ENCODE measurements at places on chromosomes 6 and 20. TPM values are rescaled to one million over a fixed set of nuclear protein-coding genes. Genes with fewer than 3 reads are reported as not detected.

GRCh38 chr6:145517492-145517891 lies 217.8 kb downstream of the EPM2A start:
- no peak for DNase-seq
- no peaks in the 10 kb centered on the region for H3K36me3 ChIP-seq
- H3K27me3 ChIP-seq: no peaks in the 10 kb centered on the region
- no peak overlapping the region for H3K4me3 ChIP-seq

DNA sequence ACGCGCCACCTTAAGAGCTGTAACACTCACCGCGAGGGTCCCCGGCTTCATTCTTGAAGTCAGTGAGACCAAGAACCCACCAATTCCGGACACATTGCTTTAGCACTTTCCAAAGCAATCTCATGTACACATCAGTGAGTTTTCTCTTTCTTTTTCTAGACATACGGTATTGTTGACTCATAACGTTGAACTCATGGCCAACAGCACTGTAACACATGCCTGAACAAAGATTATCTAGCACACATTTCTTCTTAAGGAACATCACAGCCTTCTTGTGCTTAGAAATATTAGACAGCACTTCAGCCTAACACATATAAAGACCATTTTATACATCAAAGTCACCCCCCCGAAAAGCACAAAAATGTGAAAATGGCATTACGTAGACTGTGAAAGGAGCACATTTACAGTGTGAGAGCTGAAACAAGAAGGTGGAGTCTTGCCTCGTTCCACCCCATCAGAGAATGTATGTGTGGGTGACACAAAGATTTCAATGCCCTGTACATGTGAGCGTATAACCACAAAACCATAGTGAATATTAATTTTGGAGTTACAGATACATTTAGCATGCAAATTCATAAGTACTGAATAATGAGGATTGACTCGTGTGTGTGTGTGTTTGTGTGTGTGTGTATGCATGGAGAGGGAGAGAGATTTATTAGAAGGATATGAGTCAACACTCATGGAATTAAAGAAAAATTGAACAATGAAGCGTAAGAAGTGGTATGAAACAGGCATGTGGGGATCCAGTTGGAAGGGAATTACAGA lies 134.1 kb downstream of the FAM83B start:
- no peaks in the 10 kb centered on the region for H3K27me3 ChIP-seq
- no peaks in the 10 kb centered on the region for H3K4me1 ChIP-seq
- H3K4me3 ChIP-seq: no peak overlapping the region
- no peaks in the 10 kb centered on the region for H3K36me3 ChIP-seq
- no peak overlapping the region for H3K27ac ChIP-seq
- no peak for DNase-seq

GRCh38 chr20:47792021-47792618 lies 6.8 kb upstream of the SULF2 start:
- no peak for DNase-seq
- H3K36me3 ChIP-seq: peaks cover 2% of the 10 kb centered on the region
- no peaks in the 10 kb centered on the region for H3K4me1 ChIP-seq
- H3K27me3 ChIP-seq: peaks cover 51% of the 10 kb centered on the region
- H3K27ac ChIP-seq: no peak overlapping the region

GRCh38 chr6:13666194-13667105 lies 45.2 kb downstream of the RANBP9 start:
- H3K4me3 ChIP-seq: no peak overlapping the region
- DNase-seq: no peak
- no peaks in the 10 kb centered on the region for H3K27me3 ChIP-seq
- H3K4me1 ChIP-seq: peaks cover 69% of the 10 kb centered on the region
- H3K27ac ChIP-seq: no peak overlapping the region

DNA sequence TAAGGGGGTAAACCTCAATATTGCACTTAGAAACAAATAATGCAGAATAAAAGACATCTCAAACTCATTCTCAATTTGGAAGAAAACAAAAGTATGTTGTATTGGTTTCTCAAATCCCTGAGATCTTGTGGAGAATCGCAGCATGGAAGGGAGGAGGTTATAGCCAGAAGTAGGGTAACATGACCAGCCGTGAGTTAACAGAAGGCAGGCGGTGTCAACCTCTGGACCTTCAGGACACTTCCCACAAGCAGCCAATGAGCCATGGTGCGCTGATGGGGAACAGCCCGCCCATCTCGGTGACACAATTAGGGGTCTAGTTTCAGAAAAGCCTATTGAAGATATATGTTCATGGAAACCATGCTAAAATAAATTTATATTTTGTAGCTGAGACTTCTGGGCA lies 98.4 kb downstream of the ALDH8A1 start:
- DNase-seq: no peak
- H3K36me3 ChIP-seq: no peaks in the 10 kb centered on the region
- no peak overlapping the region for H3K27ac ChIP-seq
- no peak overlapping the region for H3K4me3 ChIP-seq
- H3K27me3 ChIP-seq: peaks cover 36% of the 10 kb centered on the region
- H3K4me1 ChIP-seq: peaks cover 4% of the 10 kb centered on the region

DNA sequence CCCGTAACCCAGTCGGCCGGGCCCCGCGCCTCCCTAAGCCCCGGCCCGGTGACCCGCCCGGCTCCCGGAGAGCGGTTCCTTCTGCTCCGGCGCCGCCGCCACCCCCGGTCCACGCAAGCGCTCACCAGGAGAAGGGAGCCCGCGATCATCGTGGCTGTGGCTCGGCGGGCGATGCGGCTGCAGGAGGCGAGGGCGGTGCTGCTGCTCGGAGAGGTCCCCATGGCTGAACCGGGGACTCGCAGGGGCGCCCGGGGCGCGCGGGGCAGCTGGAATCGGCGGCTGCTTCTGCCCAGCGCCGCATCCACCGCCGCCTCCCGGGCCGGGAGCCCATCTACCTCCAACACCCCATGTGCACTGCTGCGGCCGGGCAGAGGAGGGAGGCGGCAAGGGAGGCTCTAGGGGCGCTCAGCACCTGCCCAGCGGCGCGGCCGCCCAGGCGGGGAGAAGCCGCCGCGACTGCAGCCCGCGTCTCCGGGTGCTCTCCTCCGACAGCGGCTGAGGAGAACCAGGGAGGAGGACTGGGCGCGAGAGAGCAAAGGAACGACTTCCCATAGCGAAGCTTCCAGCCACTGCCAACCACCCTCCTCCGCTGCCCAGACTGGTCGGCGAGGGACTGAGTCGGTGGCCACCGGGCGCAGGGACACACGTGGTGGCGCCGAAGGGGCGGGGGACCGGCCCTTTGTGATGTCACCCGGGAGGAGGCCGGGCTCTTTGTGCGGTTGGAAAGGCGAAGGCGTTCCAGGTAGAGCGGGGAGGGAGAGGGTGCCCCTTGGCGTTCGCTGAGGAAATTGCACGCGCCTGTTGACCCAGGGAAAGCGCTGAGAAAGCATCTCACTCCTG lies at the start of gene TNFRSF21:
TSS of gene TNFRSF21 (minus strand) at position 615 of the 840 bp plus-strand sequence. CDS start at position 221, 394 bp downstream.
- H3K27me3 ChIP-seq: peaks cover 66% of the 10 kb centered on the region
- peak; percentile 33 for DNase-seq
- no peak within 1 kb of the TSS for H3K27ac ChIP-seq
- H3K36me3 ChIP-seq: peaks cover 2% of the 10 kb centered on the region
- peak within 1 kb of the TSS; percentile 81 for H3K4me3 ChIP-seq
- peaks cover 6% of the 10 kb centered on the region for H3K4me1 ChIP-seq

GRCh38 chr20:40294747-40295146 lies 394.3 kb downstream of the MAFB start:
- H3K27ac ChIP-seq: no peak overlapping the region
- no peaks in the 10 kb centered on the region for H3K36me3 ChIP-seq
- no peak for DNase-seq

GRCh38 chr6:62980724-62981123 lies 230.5 kb upstream of the FKBP1C start:
- H3K27me3 ChIP-seq: no peaks in the 10 kb centered on the region
- H3K27ac ChIP-seq: no peak overlapping the region
- no peak for DNase-seq
- H3K4me3 ChIP-seq: no peak overlapping the region
- no peaks in the 10 kb centered on the region for H3K36me3 ChIP-seq

- H3K27me3 ChIP-seq: peaks cover 30% of the 10 kb centered on the region
- no peak for DNase-seq
- peaks cover 4% of the 10 kb centered on the region for H3K36me3 ChIP-seq
- H3K4me3 ChIP-seq: peak overlapping the region; percentile 100
Measured at GRCh38 chr6:36386495-36387439, 702 bp downstream of the ETV7 start.

DNA sequence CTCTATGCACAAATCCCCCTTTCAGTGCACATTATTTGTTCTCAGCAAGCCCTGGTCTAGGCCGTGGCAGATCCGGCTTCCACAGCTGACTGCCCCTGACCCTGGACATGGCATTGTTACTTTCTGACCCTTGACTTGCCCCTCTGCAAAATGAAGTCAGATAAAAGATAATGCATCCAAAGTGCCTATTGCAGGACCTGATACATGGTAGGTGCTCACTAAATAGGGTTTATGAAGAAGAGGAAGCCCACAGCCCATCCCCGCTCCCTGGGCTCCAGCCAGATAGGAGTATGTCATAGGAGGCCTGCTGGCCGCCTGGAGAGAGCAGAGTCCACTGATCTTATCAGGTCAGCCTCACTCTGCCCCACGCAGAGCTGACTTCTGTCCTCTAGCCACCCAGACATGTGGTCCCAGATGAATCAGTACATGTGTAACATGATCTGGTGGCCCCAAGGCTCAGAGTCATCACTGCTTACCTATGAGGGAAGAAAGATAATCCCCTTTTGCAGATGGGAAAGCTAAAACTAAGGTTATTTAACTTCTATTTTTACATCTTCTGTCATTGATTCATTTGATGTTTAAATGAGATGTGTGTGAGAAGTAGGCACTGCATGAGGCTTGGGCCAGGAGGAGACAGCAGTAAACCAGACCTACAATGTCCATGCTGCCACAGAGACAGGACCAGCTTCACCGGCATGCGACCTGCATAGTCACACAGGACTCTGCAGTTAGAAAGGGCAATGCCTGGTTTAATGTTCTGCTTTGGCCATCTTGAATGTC lies 20.4 kb downstream of the MAFB start:
- no peaks in the 10 kb centered on the region for H3K4me1 ChIP-seq
- H3K27ac ChIP-seq: no peak overlapping the region
- H3K36me3 ChIP-seq: no peaks in the 10 kb centered on the region
- no peak overlapping the region for H3K4me3 ChIP-seq
- H3K27me3 ChIP-seq: peaks cover 23% of the 10 kb centered on the region
- DNase-seq: no peak

DNA sequence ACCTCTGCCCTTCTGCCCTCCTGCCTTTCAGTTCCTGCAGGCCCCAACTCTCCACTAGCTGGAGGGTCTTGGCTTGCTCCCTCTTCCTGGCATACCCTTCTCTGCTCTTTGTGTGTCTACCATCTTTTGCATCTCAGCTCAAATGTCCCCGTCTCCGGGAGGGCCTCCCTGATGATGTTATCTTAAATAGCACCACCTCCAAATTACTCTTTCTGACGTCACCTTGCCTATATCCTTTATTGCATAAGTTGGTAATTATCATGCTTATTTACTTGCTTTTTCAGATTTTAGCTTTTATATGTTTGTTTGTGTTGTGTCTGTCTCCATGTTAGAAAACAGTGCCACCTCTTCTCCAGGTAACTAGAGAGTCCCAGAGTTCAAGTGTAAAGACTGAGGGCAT lies 36.0 kb upstream of the FYN start:
- no peak for DNase-seq
- H3K27ac ChIP-seq: no peak overlapping the region
- H3K4me3 ChIP-seq: no peak overlapping the region
- H3K27me3 ChIP-seq: no peaks in the 10 kb centered on the region

DNA sequence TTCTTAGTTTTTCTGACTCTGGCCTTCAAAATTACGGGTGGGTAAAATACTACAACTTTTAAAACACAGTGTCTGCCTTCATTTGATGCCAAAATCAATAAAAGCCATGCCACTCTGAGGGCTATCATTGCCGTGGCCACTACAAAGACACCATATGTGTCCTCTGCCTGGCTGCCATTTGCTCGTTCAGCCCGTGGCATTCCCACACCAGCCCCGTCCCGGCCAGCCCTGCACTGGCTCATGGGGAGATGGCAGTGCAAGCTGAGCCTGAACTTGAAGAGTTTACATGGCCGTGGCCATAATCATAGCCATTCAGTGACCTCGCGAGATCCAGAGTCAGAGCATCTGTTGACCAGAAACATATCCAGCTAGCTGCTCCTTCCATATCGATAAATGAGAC lies 79.2 kb downstream of the SMOC2 start:
- H3K36me3 ChIP-seq: no peaks in the 10 kb centered on the region
- no peak overlapping the region for H3K27ac ChIP-seq
- no peak overlapping the region for H3K4me3 ChIP-seq
- peaks cover 5% of the 10 kb centered on the region for H3K27me3 ChIP-seq
- no peak for DNase-seq

DNA sequence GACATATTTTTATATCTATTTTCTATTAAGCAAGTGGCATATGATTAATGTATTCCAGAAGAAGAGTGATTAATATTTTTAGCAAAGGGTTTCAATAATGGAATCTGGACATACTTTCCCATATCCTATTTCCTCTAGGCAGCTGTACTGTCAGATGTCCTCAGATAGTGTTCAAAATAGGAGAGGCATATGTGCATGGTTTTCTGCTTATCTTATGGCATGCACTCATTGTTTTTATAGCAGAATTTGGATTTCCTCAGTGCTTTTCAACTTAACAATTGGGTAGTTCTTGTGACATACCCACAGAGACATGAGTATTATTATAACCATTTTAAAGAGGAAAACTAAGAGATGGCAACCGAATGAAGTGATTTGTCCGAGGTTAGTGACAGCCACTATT lies 12.6 kb upstream of the SLC17A5 start:
- H3K36me3 ChIP-seq: no peaks in the 10 kb centered on the region
- H3K4me3 ChIP-seq: no peak overlapping the region
- peaks cover 54% of the 10 kb centered on the region for H3K27me3 ChIP-seq
- DNase-seq: no peak

DNA sequence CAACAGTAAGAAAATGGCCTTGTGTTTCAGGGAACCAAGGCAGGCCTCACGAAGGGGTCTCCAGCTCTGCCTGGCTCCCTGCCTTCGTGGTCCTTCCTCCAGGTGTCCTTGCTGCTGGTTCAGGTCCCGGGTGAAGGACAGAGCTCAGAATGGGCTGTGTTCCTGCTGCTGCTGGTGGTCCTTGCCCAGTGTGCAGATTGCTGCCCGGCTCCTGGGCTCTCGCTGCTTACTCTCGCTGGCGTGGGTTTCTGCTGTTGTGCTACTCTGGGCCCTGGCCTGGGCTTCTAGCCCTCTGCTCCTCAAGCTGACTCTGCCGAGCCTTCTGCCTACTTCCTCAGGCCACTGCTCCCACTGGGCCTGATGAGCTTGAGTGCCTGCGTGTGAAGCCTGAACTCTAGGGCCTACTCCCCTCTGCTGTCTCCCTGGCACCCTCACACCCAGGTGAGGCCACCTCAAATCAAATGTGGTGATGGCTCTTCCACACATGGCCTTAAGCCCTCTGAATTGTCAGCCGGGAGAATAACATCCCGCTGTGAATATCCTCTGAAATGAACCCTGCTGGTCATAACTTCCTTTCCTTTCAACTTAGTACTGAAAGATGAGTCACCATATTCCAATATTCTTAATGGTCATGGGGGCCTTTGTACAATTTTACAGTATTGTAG lies 171.6 kb downstream of the FOXC1 start:
- H3K27me3 ChIP-seq: no peaks in the 10 kb centered on the region
- H3K4me3 ChIP-seq: no peak overlapping the region
- no peak for DNase-seq
- no peaks in the 10 kb centered on the region for H3K36me3 ChIP-seq
- H3K27ac ChIP-seq: no peak overlapping the region

RPL10A gene
- 2,128 TPM for total RNA-seq

TFAP2B gene
- not detected for total RNA-seq

Data from T-helper 17 cell (primary cell).